ENCODE measurements at places on chromosomes 1 and 21. TPM values are rescaled to one million over a fixed set of nuclear protein-coding genes. Genes with fewer than 3 reads are reported as not detected.

DNA sequence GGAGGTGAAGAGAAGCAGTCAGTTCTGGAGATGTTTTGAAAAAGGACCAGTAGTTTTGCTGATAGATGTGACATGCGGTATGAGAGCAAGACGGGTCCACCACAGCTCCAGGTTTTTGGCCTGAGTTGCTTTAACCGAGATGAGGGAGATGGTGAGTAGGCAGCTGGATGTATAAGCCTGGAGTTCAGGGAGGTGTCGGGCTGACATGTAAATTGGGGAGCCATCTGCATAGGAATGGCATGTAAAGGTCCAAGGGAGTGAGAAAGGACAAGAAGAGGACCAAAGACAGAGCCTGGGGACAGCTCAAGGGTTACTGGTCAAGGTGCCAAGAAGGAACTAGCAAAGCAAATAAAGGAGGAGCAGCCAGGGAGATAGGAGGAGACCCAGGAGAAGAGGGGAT, 503.7 kb downstream of the MATN1 start:
- no peaks in the 10 kb centered on the region for H3K4me1 ChIP-seq
- no peaks in the 10 kb centered on the region for H3K36me3 ChIP-seq
- DNase-seq = no peak
- no peaks in the 10 kb centered on the region for H3K27me3 ChIP-seq
- no peak overlapping the region for H3K27ac ChIP-seq

DNA sequence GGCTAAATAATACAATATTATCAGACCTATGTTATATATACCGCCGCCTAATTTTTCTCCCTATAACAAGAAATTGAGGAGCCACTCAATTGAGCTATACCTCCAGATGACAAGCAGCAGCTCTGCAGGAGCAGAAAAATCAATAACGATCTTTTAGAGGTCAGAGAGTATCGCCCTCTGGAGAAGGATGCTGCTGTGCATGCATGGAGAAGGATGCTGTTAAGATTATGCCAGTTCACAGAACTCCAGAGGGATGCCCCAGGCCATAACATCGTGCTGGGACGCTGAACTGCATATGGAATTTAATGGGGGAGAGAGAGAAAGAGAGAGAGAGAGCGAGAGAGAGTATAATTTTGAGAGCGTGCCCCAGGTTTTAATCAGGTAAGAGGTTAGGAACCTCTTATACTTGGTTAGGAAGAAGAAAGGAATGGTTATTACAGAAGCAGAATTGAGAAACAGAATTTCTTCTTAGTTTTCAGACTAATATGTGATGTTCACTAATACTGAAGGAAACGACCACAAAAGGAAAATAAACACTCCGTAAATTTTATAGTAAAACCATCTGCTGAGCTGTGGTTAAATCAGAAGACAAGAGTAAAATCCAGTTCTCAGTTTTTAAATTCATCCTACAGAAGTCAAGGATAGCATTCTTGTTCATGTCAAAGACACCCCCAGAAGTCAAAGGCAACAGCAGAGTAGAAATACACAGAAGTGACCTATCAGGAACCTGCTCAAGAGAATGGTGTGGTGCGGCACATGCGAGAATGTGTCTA, 111.1 kb downstream of the SMYD2 start:
- H3K27ac ChIP-seq = no peak overlapping the region
- H3K4me3 ChIP-seq = no peak overlapping the region
- H3K36me3 ChIP-seq = peaks cover 7% of the 10 kb centered on the region
- no peak for DNase-seq
- no peaks in the 10 kb centered on the region for H3K4me1 ChIP-seq

The UBXN10 gene
- 7.8 TPM for total RNA-seq

- H3K4me1 ChIP-seq = no peaks in the 10 kb centered on the region
- no peaks in the 10 kb centered on the region for H3K27me3 ChIP-seq
- no peaks in the 10 kb centered on the region for H3K36me3 ChIP-seq
- H3K4me3 ChIP-seq = no peak overlapping the region
Measured at GRCh38 chr1:237817277-237817676, 73.4 kb downstream of the ZP4 start.

DNA sequence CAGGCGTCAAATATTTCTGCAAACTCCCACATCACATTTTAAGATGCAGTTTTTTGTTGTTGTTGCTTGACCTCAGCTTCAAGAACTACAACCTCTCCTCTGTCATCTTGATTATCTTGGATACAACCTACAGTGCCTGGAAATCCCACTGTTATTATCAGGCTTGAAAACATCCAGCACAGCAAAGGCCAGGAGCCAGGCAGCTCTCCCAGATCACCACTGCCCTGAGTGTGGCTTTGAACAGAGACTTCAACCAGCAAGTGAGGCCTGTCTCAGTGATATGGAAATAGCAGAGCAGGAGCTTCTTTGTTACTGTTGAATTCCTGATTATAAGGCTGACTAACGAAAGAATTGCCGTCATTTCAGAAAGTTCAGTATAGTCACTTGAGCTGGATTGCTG, 28.5 kb downstream of the CCDC190 start:
- no peaks in the 10 kb centered on the region for H3K36me3 ChIP-seq
- no peak overlapping the region for H3K27ac ChIP-seq
- DNase-seq = no peak
- no peaks in the 10 kb centered on the region for H3K4me1 ChIP-seq
- no peak overlapping the region for H3K4me3 ChIP-seq

DNA sequence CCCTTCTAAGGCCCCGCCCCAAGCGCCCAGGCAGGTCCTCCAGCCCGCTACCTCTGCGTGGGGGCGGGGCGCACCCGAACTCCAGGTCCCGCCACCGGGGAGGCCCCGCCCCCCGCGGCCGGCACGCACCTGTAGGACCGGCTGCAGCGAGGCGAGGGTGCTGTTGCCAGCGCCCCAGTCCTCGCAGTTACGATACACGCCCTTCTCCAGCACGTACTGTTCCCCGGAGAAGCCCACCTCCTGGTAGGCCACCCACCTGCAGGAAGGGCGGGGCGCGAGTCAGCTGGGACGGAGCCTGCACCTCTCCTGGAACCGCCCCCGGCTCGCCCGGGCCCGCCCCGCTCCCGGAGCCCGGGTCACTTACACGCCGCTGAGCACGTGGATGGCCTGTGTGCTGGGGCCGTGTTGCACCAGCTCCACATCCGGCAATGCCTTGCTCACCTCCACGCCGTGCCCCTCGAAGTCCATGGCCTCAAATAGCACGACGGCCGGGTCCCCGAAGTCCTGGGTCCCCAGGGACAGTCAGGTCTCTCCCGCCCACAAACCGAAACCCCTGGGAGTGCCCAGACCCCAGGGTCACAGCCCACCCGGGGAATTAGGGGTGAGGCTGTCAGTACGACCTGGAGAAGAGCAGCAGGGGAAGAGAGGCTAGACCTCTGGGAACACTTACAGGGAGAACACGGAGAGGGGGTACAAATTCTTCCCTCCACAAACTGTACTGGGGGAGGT, 17.3 kb downstream of the CRYBG2 start:
- H3K27ac ChIP-seq = no peak overlapping the region
- H3K36me3 ChIP-seq = no peaks in the 10 kb centered on the region
- H3K27me3 ChIP-seq = peaks cover 10% of the 10 kb centered on the region
- peak overlapping the region; percentile 61 for H3K4me3 ChIP-seq
- peaks cover 18% of the 10 kb centered on the region for H3K4me1 ChIP-seq

DNA sequence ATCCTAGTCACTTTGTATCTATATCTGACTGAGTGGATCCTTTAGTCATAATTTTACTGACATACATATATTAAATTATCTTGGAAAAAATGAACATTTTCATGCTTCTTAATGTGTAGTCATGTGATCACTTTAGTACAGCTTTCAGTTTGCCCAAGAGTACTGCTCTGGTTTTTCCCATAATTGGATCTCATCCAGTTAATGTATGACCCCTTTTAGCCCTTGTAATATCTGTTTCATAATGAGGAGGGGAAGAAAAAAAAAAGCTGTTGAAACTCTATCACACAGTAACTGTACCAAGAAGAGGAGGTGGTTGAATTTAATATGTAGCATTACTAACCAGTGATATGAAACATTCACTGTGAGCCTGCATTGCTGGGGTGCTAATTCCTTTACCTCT, 328.7 kb downstream of the PTPRC start:
- no peaks in the 10 kb centered on the region for H3K27me3 ChIP-seq
- no peak overlapping the region for H3K27ac ChIP-seq
- H3K4me3 ChIP-seq = no peak overlapping the region
- no peaks in the 10 kb centered on the region for H3K36me3 ChIP-seq
- no peaks in the 10 kb centered on the region for H3K4me1 ChIP-seq
- DNase-seq = no peak

- no peak overlapping the region for H3K4me3 ChIP-seq
- DNase-seq = no peak
- no peaks in the 10 kb centered on the region for H3K27me3 ChIP-seq
- H3K27ac ChIP-seq = no peak overlapping the region
- no peaks in the 10 kb centered on the region for H3K36me3 ChIP-seq
Measured at GRCh38 chr1:8082945-8083344, 56.8 kb upstream of the ERRFI1 start.

The LINGO4 gene
- 0.50 TPM for total RNA-seq

The INAVA gene
- 7.8 TPM for total RNA-seq

DNA sequence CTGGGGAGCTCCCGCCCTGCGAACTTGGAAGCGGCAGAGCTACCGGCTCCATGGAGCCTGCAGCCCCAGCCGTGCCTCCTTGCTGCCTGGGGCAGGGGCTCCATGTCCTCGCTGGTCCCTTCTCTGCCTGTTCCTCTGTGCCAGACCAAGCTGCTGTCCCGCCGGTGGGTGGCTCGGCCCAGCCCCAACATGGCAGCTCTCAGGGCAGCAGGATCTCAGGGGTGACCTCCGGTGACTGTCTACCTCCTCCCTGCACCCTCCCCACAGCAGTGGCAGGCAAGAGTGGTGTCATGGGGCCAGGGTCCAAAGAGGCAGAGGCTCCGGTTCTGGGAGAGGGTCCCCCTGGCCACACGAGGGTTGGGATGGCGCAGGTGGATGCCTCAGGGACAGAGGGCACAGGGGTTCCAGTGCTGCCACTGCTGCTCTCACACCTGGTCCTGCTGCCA, 45.8 kb downstream of the ATP6V1G3 start:
- no peak overlapping the region for H3K4me3 ChIP-seq
- no peaks in the 10 kb centered on the region for H3K36me3 ChIP-seq
- DNase-seq = no peak
- peaks cover 3% of the 10 kb centered on the region for H3K4me1 ChIP-seq

DNA sequence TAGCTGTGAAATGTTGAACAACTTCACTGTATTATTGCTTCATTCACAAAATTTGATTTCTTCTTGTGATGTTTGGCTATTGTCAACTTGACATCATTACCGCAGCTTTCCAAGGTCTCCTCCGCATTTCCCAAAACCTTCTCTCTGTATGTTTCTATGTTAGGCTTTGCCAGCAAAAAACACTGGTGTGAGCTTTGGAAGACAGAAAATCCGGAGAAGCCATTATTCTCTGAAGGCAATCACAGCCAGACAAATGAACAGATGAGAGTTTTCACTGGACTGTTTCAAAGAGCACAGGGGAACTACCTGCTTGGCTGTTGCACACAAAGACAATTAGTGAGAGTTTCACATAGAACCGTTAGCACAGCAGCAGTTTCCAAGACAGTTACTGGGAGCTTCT, 609.6 kb downstream of the BRINP3 start:
- H3K4me1 ChIP-seq = no peaks in the 10 kb centered on the region
- no peaks in the 10 kb centered on the region for H3K27me3 ChIP-seq
- no peak for DNase-seq

GRCh38 chr1:21284206-21285054, 5.8 kb downstream of the ECE1 start:
- H3K4me1 ChIP-seq = peaks cover 55% of the 10 kb centered on the region
- DNase-seq = no peak
- H3K4me3 ChIP-seq = no peak overlapping the region
- no peaks in the 10 kb centered on the region for H3K27me3 ChIP-seq

- no peaks in the 10 kb centered on the region for H3K27me3 ChIP-seq
- no peak overlapping the region for H3K4me3 ChIP-seq
- H3K27ac ChIP-seq = no peak overlapping the region
- H3K4me1 ChIP-seq = no peaks in the 10 kb centered on the region
- peaks cover 100% of the 10 kb centered on the region for H3K36me3 ChIP-seq
Measured at GRCh38 chr1:153937331-153937730, 9.2 kb downstream of the DENND4B start.

DNA sequence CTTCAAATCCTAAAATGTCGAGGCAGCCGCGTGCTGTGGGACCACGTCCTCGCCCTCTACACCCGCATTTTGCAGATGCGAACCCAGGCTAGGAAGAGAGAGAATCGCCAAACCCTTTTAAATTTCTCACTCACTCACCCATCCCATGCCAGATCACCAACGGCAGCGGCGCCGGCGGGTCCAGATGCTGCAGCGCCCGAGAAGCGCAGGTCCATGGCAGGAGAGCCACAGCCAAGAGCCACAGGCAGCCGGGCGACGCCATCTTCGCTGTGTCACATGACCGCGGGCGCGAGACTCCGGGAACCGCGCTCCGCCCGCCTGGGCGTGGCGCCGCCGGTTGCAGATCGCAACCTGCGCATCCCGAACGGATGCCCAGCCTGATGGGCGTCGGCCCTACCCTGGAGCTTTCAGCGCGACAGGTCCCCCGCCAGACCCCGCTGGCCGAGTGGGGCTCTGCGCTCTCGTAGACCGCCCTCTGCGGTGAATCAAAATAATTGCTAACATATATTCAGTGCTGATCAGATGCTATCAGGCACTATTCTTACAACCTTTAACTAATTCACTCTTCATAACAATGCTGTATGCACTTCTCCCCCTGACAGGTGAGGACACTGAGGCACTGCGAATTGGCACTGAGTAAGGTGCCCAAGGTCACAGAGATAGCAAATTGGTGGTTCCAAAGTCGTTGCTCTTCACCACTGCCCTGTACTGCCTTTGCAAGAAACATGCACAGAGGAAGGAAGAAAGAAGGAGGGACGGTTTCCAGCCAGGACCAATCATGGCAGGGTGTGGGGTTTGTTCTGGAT, at the start of gene PPT1:
PPT1 (minus strand) TSS at position 276 of the 806 bp plus-strand sequence; CDS start at position 262, 14 bp downstream.
- DNase-seq = peak; percentile 90
- no peaks in the 10 kb centered on the region for H3K27me3 ChIP-seq
- peak within 1 kb of the TSS; percentile 87 for H3K4me3 ChIP-seq
- H3K4me1 ChIP-seq = peaks cover 17% of the 10 kb centered on the region

- H3K4me3 ChIP-seq = no peak overlapping the region
- no peak overlapping the region for H3K27ac ChIP-seq
- no peak for DNase-seq
Measured at GRCh38 chr1:46543761-46544560, 7.5 kb downstream of the KNCN start.

DNA sequence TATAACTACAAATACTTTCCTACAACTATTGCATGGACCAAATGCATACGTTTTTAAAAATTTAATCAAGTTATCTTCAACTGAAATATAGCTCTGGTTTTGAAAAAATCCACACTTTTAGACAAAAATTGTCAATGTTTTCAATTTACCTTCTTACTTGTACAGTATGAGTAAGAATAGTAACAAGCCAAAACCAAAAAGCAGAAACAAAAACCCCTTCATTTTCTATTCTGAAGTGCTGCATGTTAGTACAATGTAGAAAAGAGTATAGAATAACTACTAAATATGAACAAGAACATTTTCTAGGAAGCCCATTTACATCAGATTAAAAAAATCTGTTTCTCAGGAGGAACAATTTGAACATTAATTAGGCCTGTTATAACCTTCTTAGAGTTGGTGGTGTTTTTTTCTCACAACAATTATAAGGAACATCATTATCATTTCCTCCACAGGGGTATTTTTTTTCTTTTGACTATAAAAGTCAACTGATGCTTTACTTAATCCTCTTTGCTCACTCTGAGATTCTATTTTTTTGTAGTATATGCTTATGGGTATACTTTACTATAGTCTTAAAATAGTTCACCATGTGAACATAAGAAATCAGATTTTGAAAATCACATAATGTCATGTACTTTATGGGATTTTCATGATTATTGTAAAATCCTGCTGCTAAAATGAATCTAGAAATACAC, 475.4 kb downstream of the PTBP2 start:
- no peak for DNase-seq
- peaks cover 10% of the 10 kb centered on the region for H3K36me3 ChIP-seq
- H3K27ac ChIP-seq = no peak overlapping the region
- no peak overlapping the region for H3K4me3 ChIP-seq
- H3K4me1 ChIP-seq = no peaks in the 10 kb centered on the region

Data from lower lobe of right lung (tissue), 2 donors.